ENCODE measurements at places on chromosomes 5 and 9. TPM values are rescaled to one million over a fixed set of nuclear protein-coding genes. Genes with fewer than 3 reads are reported as not detected.

DNA sequence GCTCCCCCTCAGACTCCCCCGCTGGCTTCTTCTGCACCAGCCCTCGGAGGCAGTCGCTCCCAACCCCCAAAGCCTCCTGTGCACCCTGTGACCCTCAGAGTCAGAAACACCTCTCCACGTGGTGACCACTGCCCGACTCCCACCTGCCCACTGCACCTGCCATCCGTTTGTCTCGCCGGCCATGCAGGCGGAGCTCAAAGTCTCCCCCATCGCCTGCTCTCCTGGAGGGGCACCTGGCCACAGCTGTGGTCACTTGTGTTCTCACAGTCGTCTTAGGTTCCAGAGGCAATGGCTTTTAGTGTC is 38.2 kb downstream of the MRPL36 start:
- H3K36me3 ChIP-seq = no peaks in the 10 kb centered on the region
- no peaks in the 10 kb centered on the region for H3K4me1 ChIP-seq
- H3K27ac ChIP-seq = no peak overlapping the region

DNA sequence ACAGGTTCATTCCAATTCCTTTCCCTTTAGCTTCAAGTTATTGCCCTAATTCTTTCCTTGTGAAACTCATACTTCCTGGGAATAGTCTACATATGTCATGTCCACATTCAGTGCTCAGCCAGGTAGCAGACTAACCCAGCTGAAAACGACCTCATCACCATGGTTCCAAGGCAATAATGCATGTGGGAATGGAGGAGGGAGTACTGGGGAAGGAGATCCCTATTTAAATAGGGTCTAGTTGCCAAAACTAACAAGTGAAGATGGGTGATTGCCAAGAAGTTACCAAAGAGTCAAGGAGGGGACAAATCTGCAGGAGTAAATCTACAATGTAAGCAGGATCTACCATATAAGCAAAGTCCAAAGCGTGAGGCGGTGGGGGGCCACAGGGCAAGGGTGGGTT is 47.3 kb upstream of the MCTP1 start:
- no peak overlapping the region for H3K27ac ChIP-seq
- no peak overlapping the region for H3K4me3 ChIP-seq
- no peaks in the 10 kb centered on the region for H3K36me3 ChIP-seq
- H3K4me1 ChIP-seq = no peaks in the 10 kb centered on the region
- no peak for DNase-seq

GRCh38 chr5:135236908-135237747 is 161.9 kb downstream of the MACROH2A1 start:
- DNase-seq = peak; percentile 54
- H3K4me1 ChIP-seq = peaks cover 22% of the 10 kb centered on the region
- H3K27me3 ChIP-seq = no peaks in the 10 kb centered on the region
- H3K27ac ChIP-seq = no peak overlapping the region
- H3K4me3 ChIP-seq = no peak overlapping the region

The RPP25L gene
- total RNA-seq = 29.9 TPM

DNA sequence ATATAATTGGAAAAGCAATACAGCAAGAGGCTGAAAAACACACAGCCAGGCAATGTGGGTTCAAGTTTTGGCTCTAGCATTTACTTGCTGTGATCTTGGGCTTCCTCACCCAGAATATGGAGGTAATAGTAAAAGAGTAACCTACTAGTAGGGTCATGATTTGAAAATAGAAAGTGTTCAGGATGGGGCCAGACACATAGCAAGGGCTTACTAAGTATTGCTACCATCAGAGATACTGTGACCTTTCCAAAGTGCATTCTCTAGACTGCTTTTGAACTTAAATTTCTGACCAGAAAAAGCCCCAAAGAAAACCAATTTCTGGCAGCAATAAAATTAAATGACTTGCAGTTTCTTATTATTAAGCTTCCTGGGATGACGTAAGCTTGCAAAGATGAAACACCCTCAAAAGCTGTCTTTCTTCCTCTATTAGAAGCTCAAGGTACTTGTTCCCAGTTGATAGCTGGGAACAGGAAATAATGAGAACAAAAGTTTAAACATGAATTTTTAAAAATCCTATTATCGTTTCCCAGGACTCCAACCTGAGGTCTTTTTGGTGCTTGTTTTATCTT is 20.3 kb downstream of the SLC45A2 start:
- no peaks in the 10 kb centered on the region for H3K36me3 ChIP-seq
- H3K27ac ChIP-seq = no peak overlapping the region
- no peaks in the 10 kb centered on the region for H3K27me3 ChIP-seq
- H3K4me3 ChIP-seq = no peak overlapping the region

DNA sequence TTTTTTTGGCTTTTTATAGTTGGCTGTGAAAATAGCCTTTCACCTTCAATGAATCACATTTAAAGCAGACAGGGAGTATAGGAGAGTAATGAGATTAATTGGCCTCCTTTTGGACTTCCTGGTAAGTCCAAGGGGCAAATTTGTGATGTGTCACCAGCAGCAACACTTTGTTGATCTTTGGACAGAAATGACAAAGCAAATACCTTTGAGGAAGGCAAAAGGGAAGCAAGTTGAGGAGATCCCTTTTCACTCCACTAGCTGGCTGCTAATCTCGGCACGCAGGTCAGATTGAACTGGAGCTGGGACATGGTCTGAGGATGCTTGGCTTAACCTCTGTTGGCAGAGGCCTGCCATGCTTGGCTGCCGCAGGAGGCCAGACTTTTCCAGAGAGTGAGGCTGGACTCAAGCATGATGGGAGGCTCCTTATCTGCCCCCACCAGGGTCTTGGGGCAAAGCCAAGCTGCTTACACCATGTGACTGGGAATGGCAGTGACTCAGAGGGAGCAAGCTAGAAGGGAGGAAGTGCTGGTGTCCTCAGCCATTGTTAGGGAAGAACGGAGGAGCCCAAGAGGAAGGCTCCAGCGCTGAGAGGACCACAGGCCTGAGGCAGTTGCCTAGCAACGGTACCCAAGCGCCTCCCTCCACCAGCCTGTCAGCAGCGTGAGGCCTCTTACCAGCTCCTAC is 174.5 kb upstream of the MAP1B start:
- no peaks in the 10 kb centered on the region for H3K36me3 ChIP-seq
- H3K27ac ChIP-seq = peak overlapping the region; percentile 83
- no peaks in the 10 kb centered on the region for H3K4me1 ChIP-seq
- no peaks in the 10 kb centered on the region for H3K27me3 ChIP-seq

DNA sequence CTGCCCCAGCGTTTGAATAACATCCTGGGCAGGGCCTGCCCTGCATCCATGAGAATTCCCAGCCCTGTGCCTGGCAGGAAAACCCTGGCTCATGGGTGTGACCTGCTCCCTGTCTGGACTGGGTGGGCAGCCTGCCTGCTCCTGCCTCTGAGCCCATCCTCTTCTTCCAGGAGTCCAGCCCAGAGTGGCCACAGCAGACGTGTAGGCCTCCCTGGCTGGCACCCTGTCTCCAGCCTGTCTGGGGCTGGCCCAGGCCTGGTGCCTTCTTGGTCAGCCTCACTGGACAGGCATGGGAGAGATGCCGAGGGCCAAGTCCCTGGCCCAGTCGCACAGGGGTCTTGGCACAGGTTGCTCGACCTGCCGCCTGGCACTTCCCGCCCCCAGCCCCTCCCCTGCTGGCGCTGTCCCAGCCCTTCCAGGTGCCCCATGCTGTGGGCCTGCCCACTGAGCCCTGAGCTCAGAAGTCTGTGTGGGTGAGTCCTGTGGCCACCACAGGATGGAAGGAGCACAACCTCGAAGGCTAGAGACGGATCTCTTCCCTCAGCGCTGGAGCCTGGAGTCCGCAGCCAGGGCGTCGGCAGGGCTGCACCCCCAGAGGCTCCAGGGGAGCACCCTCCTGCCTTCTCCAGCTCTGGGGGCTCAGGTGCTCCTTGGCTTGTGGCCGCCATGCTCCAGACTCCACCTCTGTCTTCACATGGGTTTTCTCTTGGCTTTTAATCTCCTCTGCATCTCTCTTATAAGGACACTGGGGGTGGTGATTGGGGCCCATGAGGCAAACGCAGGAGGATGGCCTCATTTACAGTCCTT is 11.8 kb upstream of the COL5A1 start:
- no peaks in the 10 kb centered on the region for H3K36me3 ChIP-seq
- DNase-seq = no peak
- no peaks in the 10 kb centered on the region for H3K27me3 ChIP-seq
- no peak overlapping the region for H3K4me3 ChIP-seq
- H3K4me1 ChIP-seq = no peaks in the 10 kb centered on the region
- no peak overlapping the region for H3K27ac ChIP-seq

GRCh38 chr9:89649039-89649691 is 44.4 kb downstream of the GADD45G start:
- no peaks in the 10 kb centered on the region for H3K4me1 ChIP-seq
- H3K4me3 ChIP-seq = no peak overlapping the region
- no peak overlapping the region for H3K27ac ChIP-seq

- H3K36me3 ChIP-seq = no peaks in the 10 kb centered on the region
- no peaks in the 10 kb centered on the region for H3K27me3 ChIP-seq
- no peak overlapping the region for H3K4me3 ChIP-seq
- DNase-seq = no peak
- no peak overlapping the region for H3K27ac ChIP-seq
- no peaks in the 10 kb centered on the region for H3K4me1 ChIP-seq
Measured at GRCh38 chr9:78874061-78874460, 577.1 kb downstream of the PSAT1 start.

- H3K4me1 ChIP-seq = no peaks in the 10 kb centered on the region
- no peaks in the 10 kb centered on the region for H3K27me3 ChIP-seq
- H3K27ac ChIP-seq = no peak overlapping the region
- DNase-seq = no peak
- no peak overlapping the region for H3K4me3 ChIP-seq
Measured at GRCh38 chr5:67880876-67881275, 334.7 kb upstream of the PIK3R1 start.

GRCh38 chr5:126965061-126965475 is 65.3 kb downstream of the MARCHF3 start:
- H3K4me3 ChIP-seq = no peak overlapping the region
- no peaks in the 10 kb centered on the region for H3K4me1 ChIP-seq
- DNase-seq = no peak
- H3K27me3 ChIP-seq = no peaks in the 10 kb centered on the region
- H3K27ac ChIP-seq = no peak overlapping the region

The SPINK13 gene
- not detected for total RNA-seq

DNA sequence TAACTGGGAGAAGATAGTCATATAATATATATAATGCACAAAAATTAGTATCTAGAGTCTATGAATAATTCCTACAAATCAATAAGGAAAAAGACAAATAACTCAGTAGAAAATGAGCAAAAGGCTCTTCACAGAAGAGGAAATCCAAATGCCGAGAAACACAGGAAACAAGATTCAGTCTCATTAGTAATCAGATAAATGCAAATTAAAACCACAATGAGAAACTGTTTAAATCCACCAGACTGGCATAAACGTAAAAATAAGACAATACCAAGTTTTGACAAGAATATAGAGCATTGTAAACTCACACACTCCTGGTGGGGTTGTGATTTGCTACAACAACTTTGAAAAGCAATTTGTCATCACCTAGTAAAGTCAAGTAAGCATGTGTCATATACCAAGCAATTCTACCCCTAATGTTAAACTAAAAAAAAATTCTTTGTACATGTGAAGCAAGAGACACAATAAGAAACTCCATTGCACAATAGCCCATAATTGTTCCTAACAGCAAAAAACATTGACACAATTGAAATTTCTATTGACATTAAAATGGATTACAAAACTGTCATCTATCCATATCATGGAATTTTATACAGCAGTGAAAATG is 21.0 kb upstream of the UBLCP1 start:
- DNase-seq = no peak
- no peak overlapping the region for H3K4me3 ChIP-seq
- no peak overlapping the region for H3K27ac ChIP-seq

- H3K36me3 ChIP-seq = no peaks in the 10 kb centered on the region
- DNase-seq = no peak
- no peak overlapping the region for H3K4me3 ChIP-seq
- H3K4me1 ChIP-seq = no peaks in the 10 kb centered on the region
Measured at GRCh38 chr5:114412510-114413171, 50.8 kb downstream of the KCNN2 start.

The GPX8 gene
- total RNA-seq = 17.5 TPM

DNA sequence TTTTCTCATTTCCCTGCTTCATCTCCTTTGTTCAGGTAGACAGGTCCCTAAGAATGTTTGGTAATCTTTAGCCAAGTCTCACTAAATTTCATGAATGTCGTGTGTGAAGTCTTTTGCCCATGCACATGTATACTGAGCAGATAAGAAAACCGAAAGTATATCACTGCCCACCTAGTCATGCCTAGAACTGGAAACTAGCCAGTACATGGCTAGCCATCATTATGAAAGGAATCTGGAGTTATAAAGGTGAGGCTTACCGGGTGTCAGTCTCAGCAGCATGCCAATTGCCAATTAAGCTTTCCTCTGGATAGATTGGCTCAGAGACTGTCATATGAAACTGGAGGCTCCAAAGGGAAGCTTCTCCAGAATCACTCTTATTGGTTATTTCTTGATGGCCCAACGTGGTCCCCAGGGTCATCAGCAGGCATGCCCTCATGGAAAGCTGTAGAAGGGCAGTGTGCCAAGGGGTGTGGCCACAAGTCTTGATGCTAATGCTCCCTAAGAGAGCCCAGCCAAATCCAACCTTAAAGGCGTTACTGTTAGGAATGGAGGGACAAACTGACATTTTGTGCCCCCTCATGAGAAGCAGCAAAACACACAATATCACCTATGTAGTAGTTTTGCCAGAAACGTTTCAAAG is 307.3 kb upstream of the PIK3R1 start:
- peaks cover 11% of the 10 kb centered on the region for H3K4me1 ChIP-seq
- no peak for DNase-seq
- no peaks in the 10 kb centered on the region for H3K36me3 ChIP-seq
- H3K4me3 ChIP-seq = no peak overlapping the region

GRCh38 chr5:149456597-149457392 is 77.7 kb upstream of the IL17B start:
- H3K27me3 ChIP-seq = no peaks in the 10 kb centered on the region
- H3K4me1 ChIP-seq = peaks cover 65% of the 10 kb centered on the region
- H3K4me3 ChIP-seq = no peak overlapping the region
- no peak for DNase-seq

- H3K27ac ChIP-seq = no peak overlapping the region
- no peak overlapping the region for H3K4me3 ChIP-seq
- H3K4me1 ChIP-seq = no peaks in the 10 kb centered on the region
Measured at GRCh38 chr9:15640121-15640520, 87.3 kb downstream of the CCDC171 start.

- no peaks in the 10 kb centered on the region for H3K4me1 ChIP-seq
- no peak overlapping the region for H3K4me3 ChIP-seq
- no peak for DNase-seq
- H3K27me3 ChIP-seq = no peaks in the 10 kb centered on the region
Measured at GRCh38 chr9:36728651-36729520, 156.2 kb downstream of the MELK start.

- no peaks in the 10 kb centered on the region for H3K4me1 ChIP-seq
- H3K4me3 ChIP-seq = no peak overlapping the region
- H3K27me3 ChIP-seq = no peaks in the 10 kb centered on the region
- H3K36me3 ChIP-seq = no peaks in the 10 kb centered on the region
- DNase-seq = no peak
Measured at GRCh38 chr5:8606231-8606630, 737.3 kb downstream of the MTRR start.

- no peaks in the 10 kb centered on the region for H3K36me3 ChIP-seq
- H3K4me3 ChIP-seq = no peak overlapping the region
- H3K27ac ChIP-seq = no peak overlapping the region
- H3K4me1 ChIP-seq = no peaks in the 10 kb centered on the region
Measured at GRCh38 chr5:119366540-119366881, 10.7 kb downstream of the TNFAIP8 start.

The ITK gene
- total RNA-seq = 0.33 TPM

GRCh38 chr5:51416149-51416548 is 32.9 kb downstream of the ISL1 start:
- DNase-seq = no peak
- H3K27ac ChIP-seq = no peak overlapping the region
- no peaks in the 10 kb centered on the region for H3K27me3 ChIP-seq
- no peak overlapping the region for H3K4me3 ChIP-seq

The TLX3 gene
- total RNA-seq = not detected
